ENCODE measurements at places on chromosomes 12 and 14. TPM values are rescaled to one million over a fixed set of nuclear protein-coding genes. Genes with fewer than 3 reads are reported as not detected.

The SIX4 gene
- total RNA-seq, result 11.9 TPM

The CCDC196 gene
- total RNA-seq, result not detected

The TAS2R30 gene
- 15.6 TPM for total RNA-seq

The OR10AD1 gene
- not detected for total RNA-seq

The YEATS4 gene
- total RNA-seq, result 26.2 TPM

The STRN3 gene
- total RNA-seq, result 63.0 TPM

The RFX4 gene
- total RNA-seq, result not detected

The DLGAP5 gene
- 9.5 TPM for total RNA-seq

The LRRK2 gene
- 42.7 TPM for total RNA-seq

The CLMN gene
- 34.1 TPM for total RNA-seq

The PSMC6 gene
- 102 TPM for total RNA-seq

The RNU4-1 gene
- under 0.01 TPM for total RNA-seq

The KLRG1 gene
- 3.9 TPM for total RNA-seq

The SMCO2 gene
- 0.18 TPM for total RNA-seq

The DIO2 gene
- total RNA-seq, result 4.4 TPM

The PLEKHG3 gene
- total RNA-seq, result 108 TPM

The ADAM20 gene
- 3.2 TPM for total RNA-seq

The ABCC9 gene
- 49.5 TPM for total RNA-seq

The RASSF9 gene
- total RNA-seq, result 10.4 TPM

The KLRD1 gene
- 0.47 TPM for total RNA-seq

The RNFT2 gene
- 7.4 TPM for total RNA-seq

The TAS2R9 gene
- not detected for total RNA-seq

The OR4E2 gene
- total RNA-seq, result not detected

The EIF5 gene
- total RNA-seq, result 133 TPM

The SLC10A1 gene
- not detected for total RNA-seq

The LRTM2 gene
- 0.35 TPM for total RNA-seq

The PALS1 gene
- total RNA-seq, result 82.5 TPM

The NAB2 gene
- 43.1 TPM for total RNA-seq
